NCI-H2029 (cell line): ENCODE measurements at places on chromosomes 12 and 14.
A peak's percentile ranks its signal among the peaks of the same experiment; 100 is the strongest.

DNA sequence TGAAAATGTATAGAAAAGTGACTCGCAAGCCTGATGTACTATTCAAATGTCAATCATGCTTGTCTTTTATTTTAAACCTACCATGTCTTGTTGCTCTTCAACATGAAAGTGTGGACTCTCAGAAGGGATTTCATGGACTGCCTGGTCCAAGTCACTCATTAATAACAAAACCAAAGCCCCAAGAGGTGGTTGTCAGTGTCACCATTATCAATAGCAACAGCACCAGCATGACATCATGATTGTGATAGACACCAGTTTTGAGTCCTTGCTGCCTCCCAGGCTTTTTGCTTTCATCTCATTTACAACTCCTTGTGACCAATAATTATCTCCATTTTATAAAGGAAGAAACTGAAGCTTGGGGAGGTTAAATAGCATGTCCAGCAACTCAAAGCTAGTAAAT is 112.0 kb upstream of the TMPO start:
- DNase-seq, result no peak

- no peak for DNase-seq
These were observed 107.3 kb downstream of the CRADD start for GRCh38 chr12:93784339-93785086.

DNA sequence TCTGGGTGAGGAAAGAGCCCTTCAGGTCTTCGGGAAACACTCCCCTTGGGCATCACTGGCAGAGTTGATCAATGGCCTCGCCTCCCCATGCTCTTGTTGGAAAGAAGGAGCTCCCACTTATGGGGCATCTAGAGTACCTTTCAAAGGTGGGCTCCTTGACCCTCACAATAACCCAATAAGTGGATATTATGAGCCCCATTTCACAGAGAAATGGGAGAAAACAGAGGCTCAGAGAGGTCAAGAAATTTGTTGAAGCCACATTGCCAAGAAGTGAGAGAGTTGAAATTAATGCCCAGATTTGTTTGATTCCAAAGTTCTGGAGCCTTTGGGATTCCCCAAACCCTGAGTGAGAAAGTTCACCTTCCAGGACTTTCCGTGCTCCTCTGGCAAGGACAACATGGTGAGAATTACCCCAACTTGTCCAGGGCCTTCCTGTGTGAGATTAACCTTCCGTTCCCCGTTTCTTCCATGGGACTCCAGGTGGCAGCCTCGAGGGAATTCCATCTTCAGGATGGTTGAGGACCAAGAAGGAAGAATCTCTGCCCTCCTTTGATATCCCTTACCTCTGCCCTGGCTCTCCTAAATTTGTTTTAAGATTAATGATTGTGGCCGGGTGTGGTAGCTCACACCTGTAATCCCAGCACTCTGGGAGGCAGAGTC is 7.5 kb upstream of the CHD4 start:
- no peak for DNase-seq

- peak; percentile 3 for DNase-seq
These were observed 88.4 kb downstream of the TMCC3 start for GRCh38 chr12:94561943-94562411.

- DNase-seq, result no peak
These were observed 16.1 kb upstream of the KRT8 start for GRCh38 chr12:52920937-52921336.

DNA sequence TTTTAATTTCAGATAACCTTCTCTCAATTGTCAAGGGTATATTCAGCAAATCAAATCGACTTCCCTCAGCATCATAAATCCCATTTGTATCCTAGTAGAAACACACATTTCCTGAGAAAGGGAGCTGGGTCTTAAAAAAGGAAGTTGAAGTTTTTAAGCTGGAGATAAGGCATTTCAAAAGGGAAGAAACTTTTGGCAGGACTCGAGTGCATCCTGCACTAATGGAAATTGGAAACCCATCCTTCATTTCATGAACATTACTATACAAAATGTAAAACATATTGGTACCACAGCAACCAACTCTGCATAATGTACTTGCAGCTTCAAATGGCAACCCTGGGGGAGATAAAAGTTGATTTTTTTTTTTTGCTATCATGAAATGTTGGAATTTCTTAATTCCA is 23.7 kb upstream of the TMCC3 start:
- no peak for DNase-seq

GRCh38 chr12:21941506-21942376 is 515 bp upstream of the ABCC9 start:
- DNase-seq, result no peak

DNA sequence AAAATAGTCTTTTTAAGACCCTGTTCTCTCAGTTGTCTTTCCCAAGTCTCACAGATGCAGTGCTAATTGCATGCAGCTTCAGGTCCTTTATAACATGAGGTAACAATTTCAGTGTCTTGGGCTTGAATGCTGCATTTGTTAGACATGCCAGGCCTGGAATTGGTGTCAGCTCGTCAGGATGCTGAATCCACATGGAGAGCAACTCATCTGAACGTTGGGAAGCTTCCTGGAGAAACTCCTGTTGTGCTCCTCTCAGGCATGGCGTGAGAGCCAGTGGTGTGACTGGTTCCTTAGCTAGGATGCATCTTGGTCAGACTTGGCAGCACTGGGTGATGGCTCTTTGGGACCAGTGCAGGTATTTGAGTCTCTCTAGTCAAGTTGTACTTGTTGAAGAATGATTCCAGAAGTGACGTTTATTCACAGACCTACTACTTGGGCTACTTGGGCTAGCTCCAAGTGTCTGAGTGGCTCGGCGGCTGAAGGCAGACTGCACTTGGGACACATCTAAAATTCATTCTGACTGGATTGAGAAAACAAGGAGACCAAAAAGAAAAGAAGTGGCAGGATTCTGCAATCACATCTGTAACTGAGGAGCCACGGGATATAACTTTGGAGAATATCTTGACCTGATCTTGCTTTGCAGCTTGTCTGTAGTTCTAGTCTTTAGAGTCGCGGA is 134.8 kb upstream of the ARHGAP5 start:
- no peak for DNase-seq

- no peak for DNase-seq
These were observed 65.2 kb downstream of the PAPOLA start for GRCh38 chr14:96567289-96567899.

GRCh38 chr12:115320967-115321366 is 637.0 kb upstream of the TBX3 start:
- DNase-seq, result no peak

- no peak for DNase-seq
These were observed 101.9 kb downstream of the PAPLN start for GRCh38 chr14:73339206-73339605.

- no peak for DNase-seq
These were observed 148.2 kb downstream of the PLEKHA5 start for GRCh38 chr12:19277711-19278110.

DNA sequence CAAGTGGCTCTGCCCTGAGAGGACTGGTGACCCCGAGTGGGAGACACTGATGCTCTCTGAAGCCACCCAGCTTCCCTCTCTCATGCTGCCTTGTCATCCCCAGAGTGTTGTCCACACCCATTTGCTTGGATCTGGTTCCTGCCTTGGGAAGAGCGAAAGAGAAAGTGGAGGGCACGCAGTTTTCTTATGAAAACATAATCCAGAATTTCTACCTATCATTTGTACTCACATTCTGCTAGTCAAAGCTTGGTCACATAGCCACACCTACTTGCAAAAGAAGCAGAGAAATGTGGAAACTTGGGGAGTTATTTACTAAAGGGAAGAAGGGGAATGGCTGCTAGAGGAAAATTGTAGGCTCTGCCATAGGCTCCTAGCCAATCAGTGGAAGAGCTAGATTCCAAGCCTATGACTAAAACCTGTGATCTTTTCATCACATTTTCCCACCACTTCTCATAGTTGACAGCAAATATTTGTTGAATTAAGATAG is 326.3 kb downstream of the ZFP36L1 start:
- DNase-seq, result no peak

DNA sequence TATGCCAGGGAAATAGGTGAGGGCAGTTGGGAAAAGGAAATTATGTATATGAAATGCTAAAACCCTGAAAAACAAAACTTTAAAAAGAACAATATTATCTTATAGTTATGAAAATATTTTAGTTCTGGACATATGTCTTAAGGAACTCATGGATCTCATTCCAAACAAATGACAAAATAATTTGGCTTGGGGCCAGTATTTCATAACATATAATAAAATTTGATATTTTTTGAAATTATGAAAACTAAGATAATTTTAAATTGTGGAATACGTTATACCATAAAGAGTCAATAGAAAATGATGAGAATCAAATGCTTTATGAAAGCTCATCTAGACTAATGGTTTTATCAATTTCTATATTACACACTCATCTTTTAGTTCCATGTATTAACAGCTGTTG is 173.8 kb upstream of the DCN start:
- DNase-seq, result no peak

DNA sequence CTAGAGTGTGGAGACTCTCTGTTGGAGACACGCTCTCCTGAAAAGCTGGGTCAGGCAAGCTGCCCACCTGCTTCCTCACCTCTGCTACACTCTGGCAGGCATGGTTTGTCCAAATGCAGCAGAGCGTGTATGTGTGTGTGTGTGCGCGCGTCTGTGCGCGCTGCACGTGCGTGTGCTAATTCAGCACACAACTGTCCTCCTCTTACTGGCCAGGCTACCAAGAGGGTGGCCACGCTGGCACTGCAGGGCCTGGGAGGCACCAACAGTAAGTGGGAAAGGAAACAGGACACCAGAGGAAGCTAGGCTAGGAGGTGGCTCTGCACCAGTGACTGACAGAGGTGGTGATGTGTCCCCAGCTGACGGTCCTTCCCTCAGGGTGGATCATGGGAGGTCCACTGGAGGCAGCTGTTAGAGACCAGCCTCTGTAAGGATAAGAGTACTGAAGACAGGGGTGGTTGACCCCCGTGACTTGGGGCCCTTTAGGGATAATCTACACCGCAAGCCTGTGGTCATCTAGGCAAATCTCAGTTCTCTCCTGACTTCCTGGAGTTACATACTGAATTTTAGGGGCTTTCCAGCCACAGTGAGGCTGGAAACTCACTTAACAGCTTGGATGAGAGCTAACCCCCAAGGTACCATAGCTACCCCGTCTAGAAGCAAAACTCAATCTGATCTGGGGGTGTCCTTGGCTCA is 15.6 kb upstream of the TFCP2 start:
- DNase-seq, result no peak

- DNase-seq, result no peak
These were observed 15.3 kb upstream of the SCARB1 start for GRCh38 chr12:124878795-124879516.

GRCh38 chr12:47775100-47775911 is 2.3 kb downstream of the SLC48A1 start:
- DNase-seq, result no peak

- DNase-seq, result peak; percentile 42
These were observed 67.2 kb downstream of the RIC8B start for GRCh38 chr12:106841510-106842302.

DNA sequence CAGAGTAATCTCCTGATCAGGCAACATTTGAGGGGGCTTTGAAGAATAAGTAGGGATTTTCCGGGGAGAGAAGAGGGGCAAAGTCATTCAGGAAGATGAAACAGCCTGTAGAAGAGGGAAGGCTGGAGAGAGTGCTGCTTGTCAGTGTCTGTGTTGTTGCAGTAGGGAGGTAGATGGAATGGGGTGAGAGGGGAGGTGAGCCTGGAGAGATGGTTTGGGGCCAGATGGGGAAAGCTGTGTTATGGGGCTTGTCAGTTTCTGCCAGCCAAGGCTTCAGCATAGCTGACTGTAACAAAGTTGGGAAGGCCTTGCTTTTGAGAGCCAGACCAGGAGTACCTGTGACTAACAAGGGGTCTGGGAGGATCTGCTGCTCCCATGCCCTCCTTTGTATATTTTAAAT is 18.0 kb downstream of the BICD1 start:
- DNase-seq, result no peak

- DNase-seq, result no peak
These were observed 165.5 kb upstream of the DIO3 start for GRCh38 chr14:101395779-101396178.

DNA sequence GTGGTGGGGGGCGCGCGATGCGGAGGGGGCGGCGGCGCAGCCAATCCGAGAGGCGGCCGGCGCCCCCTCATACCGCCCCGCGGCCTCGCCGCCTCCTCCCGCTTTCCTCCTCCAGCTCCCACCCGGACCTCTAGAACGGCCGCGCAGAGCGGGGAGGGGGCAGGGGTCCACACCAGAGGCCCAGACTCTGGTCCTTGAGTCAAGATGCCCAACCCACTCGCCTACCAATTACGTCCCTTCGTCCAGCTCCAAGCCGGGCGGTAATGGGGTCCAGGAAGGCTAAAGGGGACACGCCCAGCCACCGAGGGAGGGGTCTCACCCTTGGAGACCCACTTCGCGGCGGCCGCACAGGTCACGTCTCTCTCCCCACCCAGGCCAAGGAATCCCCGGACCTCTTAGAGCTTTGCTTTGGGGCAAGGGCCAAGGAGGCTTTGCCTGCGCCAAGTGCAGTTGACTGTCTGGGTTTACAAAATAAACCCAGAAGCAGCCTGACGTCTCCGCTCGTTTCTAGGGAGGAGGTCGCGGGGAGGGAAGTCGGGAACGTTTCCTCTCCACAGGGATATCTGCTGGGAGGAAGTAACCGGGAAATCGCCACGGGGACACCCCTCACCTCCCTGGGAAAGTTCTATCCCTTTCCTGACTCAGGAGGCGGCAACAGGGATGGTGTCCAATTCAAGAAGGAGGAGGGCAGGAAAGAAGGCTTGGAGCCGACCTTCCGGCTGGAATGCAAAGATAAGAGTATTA is 394 bp upstream of the AMIGO2 start:
- peak; percentile 67 for DNase-seq
